GM12864 (cell line): ENCODE measurements at places on chromosomes 7 and 10.

DNA sequence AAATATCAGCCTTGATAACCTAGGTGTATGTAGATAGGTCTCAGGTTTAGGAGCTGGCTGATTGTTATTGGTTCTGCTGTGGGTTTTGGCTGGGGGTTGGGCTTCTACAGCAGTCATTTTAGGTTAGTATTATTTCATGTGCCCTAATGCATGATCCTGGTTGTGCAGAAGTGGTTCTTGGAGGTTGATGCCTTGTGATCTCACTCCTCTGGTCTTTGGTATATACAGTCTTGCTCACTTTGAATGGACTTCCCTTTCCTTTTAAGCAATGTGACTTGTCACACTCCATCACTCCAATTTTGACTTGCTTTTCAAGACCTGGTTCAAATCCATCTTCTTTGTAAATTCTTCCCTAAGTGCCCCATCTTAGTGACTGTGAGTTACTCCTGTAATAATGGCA lies 188.9 kb downstream of the LRMDA start:
- no peak for DNase-seq

- DNase-seq, result no peak
Observed at GRCh38 chr7:43944286-43944685, 18.1 kb downstream of the UBE2D4 start.

DNA sequence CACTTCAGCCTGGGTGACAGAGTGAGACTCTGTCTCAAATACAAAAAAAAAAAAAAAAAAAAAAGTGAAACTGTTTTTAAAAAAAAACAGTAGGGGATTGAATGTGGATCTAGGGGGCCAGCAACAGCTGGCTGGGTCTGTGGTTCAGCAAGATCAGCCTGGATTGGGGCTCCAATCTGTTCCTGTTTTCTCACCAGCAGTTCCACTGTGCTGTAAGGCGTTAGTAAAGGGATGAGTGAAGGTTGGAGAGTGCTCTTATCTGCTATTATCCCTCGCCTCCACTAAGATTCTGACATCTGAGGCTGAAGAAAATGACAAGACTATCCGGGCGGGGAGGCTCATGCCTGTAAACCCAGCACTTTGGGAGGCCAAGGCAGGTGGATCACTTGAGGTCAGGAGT lies 41.6 kb upstream of the GTF2IRD1 start:
- no peak for DNase-seq

DNA sequence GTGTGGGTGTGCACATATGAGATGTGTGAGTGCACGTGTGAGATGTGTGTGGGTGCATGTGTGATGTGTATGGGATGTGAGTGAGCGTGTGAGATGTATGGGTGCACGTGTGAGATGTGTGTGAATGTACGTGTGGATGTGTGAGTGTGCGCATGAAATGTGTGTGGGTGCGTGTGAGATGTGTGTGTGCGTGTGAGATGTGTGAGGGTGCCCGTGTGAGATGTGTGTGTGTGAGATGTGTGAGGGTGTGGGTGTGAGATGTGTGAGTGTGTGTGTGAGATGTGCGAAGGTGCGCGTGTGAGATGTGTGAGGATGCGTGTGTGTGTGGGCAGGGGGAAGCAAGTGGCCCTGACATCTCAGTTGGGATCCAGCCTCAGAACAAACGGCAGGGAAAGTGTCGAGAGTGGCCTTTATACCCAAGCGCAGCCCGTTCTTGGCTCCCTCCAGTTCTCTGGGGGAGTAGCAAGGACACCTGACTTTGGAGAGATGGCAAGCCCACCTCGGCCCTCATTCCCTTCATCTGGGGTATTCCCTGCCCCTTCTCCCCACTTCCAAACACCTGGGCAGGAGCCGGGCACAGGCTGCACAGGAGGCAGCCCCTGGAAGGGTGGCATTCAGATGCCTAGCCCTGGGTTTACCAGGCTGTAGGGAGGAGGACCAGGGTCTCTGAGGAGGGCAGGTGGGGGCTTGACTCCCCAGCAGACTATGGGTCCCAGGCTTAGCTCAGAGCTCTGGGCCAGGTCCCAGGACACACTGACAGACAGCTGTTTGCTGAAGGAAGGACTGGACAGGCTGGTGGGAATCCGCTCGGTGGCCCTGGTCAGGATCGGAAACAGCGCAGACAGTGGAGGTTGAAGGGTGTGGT lies 31.6 kb downstream of the PPIF start:
- DNase-seq, result no peak

GRCh38 chr10:2232479-2232878 lies 495.2 kb upstream of the ADARB2 start:
- no peak for DNase-seq

- no peak for DNase-seq
Observed at GRCh38 chr7:29229066-29229465, 34.5 kb downstream of the CHN2 start.

DNA sequence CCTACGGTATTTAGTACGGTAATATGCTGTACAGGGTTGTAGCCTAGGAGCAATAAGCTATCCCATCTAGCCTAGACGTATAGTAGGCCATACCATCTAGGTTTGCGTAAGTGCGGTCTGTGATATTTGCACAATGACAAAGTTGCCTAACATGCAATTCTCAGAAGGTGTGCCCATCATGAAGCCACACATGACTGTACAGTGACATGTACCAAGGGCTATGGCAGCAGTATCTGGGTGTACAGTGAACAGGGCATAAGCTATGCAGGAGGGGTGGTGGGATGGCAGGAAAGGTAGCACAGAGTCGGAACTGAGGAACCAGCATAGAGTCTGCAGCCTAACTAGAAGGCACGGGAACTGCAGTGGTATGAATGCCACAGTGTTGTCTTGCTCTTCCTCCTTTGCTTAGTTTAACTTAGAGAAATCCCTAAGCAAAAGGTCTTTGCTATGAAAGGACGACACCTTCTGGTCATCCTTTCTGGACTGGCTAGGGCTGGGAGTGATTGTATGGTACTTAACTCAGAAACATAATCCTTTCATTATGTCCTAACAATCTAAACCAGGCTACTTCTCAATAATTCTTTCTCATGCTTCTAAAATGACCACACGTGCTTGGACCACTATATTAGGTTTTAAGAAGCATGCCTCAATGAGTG lies 93.5 kb downstream of the DYNC1I1 start:
- no peak for DNase-seq

- DNase-seq, result no peak
Observed at GRCh38 chr10:78759456-78760120, 309.2 kb upstream of the ZMIZ1 start.

DNA sequence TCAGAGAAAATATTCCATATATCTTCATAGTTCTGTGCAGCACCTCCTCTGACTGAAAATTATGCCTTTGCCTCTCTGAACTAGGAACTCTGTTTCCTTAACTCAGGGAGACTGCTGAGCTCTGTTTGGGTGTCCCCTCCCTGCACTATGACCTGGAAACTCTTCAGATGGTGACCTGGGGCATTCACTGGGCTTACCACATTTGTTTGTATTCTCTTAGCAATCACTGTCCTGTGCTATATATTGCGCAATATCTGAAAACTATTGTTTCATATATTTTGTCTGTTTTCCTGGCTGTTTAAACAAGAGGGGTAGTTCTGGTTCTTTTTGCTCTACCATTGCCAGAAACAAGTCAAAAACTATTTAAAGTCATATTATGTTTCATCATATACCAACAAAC lies 181.8 kb upstream of the KIAA1217 start:
- no peak for DNase-seq

DNA sequence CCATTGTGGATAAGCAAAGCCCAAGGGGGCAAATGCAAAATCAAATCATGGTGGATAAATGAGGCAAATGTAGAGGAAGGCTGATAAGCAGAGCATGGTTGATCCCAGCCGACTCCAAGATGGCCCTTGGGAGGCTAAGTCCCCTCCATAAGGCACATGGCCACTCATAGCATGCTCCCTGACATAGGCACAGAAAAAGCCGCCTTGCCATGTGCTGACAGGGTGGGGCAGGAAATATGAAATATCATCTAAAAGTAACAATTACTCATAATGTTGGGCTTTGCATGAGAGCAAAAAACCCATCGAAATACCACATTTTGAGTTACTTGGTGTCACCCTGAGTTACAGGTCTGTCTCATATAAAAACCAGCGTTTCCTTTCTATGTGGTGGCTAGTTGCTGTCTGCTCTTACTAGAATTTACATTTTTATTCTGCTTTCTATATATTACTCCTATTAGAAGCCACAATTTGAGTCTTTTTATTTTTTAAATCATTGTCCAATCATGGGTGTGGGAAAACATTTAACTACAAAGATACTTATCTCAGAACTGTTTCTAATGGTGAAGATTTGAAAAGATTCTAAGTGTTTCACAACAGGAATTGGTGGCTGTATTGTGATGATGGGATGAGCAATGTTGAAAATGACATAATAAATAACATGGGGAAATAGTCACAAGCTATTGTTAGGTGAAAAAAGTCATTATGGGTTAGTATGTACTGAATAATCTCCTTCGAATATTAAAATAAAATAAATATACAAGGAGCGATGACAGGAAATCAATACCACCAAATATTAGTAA lies 102.7 kb downstream of the CUBN start:
- DNase-seq, result no peak

- no peak for DNase-seq
Observed at GRCh38 chr10:34187201-34187600, 627.9 kb downstream of the PARD3 start.

DNA sequence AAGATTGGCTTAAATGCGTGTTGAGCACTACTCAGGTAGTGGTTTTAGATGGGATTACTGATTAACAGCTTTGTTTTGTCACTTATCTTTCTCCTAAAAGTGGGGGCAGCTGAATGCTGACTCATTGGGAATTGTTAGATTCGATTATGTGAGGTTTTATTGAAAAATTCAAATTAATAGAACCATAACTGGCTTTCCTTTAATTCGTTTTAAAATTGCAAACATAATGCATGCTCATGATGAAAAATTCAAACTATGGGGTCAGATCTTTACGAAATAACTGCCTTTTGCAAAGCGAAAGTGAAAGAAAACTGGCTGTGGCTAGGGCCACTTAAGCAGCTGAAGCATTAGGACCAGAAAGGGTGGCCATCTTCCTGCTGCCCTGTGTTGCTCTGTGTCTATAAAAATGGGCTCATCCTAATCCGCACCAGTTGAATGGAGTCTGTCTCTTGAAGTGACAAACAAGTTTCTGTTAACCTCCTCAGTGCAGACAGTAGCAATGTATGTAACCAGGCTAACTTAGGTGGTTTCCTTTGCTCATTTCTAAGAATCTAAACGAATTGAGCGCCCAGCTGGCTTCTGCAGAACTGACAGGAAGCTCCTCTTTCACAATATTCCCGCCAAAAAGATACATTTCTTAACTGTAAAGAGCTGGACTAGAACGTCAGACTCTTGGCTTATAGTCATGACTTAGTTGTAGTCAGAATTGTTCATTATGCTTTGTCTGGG lies 27.8 kb downstream of the DENND10 start:
- DNase-seq, result peak; percentile 51

DNA sequence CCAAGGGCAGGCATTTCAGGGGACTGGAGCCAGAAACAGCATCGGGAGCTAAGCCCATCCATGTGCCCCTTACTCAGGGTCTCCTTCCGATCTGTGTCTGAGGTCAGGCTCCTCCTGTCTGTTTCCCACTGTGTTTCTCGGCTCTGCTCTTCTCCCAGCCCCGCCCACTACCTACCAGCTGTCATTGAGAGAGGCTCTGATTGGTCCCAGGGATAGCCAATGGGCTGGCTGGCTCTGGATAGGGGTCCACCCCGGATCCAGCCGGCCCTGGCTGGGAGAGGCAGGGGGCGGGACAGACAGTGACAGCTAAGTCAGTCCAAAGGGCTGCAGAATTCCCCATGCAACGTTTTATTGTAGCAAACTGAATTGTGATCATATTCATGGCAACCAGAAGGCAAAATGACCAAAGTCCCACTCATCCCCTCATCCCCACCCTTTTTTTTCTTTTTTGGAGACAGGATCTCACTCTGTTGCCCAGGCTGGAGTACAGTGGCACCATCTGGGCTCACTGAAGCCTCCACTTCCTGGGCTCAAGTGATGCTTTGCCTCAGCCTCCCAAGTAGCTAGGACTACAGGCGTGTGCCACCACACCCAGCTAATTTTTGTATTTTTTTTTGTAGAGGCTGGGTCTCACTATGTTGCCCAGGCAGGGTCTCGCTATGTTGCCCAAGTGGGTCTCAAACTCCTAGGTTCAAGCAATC lies 76.3 kb downstream of the CLIP2 start:
- DNase-seq, result no peak

DNA sequence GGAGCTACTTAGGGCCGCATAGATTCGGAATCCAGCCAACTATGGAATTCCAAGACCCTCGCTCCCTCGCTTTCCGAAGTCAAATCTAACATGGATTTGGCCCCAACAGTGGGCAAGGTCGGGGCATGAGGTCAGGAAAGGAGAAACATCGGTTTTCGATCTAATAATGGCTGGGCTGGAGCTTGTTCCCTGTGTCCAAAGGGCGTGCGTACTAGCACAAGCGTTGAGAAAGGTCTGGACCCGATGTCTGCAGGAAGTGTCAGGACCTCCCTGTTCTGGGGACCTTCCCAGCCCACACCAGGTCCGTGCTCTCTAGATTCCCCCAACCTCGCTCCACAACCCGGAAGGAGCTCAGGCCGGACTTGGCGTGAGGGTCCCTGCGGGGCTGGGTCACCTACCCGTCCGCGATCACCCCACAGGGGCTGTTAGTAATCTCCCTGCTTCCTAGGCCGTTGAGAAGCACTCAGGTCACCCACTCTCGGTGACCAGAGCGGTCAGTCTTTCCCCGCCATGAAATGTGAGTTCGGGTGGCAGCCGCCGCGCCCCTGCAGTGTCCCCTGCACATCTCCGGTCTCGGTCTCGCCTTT lies 4.8 kb downstream of the FEZF1 start:
- no peak for DNase-seq

DNA sequence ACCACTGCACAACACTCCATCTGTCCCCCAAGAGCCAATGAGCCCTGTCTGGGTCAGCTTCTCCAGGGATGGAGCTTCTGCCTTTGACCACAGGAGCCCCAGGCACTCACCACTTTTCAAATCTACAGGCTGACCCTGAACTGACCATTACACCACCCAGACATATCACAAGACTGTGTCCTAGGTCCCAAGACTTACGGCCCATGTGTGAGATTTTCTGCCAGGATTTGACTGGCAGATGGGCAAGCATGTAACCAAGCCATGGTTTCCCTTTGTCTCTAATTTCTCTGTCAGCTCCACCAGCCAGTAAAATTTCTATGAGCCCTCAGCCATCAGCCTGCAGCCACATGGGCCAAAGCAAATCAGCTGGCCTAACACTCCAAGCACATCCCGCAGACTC lies 92.5 kb downstream of the SH3PXD2A start:
- DNase-seq, result no peak

- no peak for DNase-seq
Observed at GRCh38 chr10:97818572-97818971, 31.1 kb upstream of the GOLGA7B start.
